ENCODE measurements at places on chromosomes 3 and 15.
A peak's percentile ranks its signal among the peaks of the same experiment; 100 is the strongest.

DNA sequence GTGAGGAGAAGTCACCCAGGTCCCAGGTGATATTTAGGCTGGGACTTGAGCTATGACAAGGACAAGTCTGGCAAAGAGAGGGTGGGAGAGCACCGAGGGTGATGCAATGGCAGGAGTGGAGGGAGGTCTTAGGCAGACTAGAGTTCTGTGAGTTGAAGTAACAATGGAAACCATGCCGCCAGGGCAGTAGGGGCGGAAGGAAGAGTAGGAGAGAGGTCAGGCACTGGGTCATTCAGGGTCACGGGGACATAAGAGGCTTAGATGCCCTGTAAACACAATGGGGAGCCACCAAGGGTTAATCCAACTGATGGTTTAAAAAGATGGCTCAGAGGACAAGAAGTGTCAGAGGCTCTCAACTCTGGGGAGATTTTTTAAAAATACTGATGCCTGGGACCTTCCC is 199.7 kb upstream of the LRTM1 start:
- DNase-seq = no peak

- DNase-seq = no peak
These were observed 245.3 kb downstream of the PDZRN3 start for GRCh38 chr3:73379465-73379864.

GRCh38 chr3:194197981-194198695 is 62.2 kb downstream of the HES1 start:
- DNase-seq = peak; percentile 18

DNA sequence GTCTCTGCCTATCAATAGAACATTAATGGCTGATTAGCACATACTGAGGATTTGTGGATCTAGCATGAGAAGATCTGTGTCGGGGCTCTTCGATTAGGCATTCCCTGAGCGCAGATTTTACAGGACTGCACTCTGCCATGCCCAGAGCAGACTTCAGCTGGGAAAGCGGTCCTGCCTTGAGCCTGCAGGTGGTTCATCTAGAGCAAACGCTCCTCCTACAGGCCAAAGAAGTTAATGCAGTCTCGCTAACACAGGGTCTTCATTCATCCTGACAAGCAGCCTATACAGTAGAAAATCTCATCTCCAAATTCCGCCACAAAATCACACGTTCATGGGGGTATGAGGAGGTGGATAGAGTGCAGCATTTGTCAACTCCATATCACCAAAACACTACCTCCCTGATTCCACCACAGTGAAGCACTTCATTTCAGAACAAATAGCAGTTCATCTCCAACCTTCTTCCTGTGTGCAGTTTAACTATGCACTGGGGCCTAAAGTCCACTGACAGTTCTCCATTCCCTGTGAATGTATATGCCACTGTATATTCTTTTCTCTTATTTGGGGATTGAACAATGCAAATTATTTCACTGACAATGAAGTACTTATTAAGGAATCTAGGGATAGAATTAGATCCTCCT is 405.8 kb downstream of the IGSF11 start:
- peak; percentile 89 for DNase-seq

DNA sequence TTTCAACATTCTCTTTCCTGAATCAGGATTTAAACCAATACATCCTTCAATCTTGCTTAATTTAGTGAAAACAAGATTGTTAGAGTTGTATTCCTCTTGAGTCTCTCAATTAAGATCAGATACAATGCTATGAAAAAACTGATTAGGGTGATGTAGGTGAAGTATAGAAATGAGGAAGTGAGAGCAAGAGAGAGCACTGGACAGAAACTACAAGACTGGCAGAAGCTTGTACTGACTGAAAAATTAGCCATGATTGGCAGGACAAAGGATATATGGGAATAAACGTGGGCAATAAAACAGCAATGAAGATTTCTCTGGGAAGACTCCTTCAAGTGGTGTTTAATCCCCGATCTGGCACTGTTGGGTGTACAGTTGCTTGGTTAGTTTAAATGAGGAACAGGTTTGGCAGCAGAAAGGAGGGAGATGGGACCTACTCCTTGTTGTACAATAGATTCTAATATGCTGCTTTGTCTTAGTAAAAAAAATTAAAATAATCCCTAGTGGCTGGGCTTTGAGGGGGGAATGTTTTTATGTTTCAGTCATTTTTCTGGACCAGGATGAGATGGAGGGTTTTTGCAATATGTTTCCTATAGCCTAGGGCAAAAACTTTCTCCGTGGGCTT is 252.7 kb downstream of the SLC9A9 start:
- DNase-seq = no peak

DNA sequence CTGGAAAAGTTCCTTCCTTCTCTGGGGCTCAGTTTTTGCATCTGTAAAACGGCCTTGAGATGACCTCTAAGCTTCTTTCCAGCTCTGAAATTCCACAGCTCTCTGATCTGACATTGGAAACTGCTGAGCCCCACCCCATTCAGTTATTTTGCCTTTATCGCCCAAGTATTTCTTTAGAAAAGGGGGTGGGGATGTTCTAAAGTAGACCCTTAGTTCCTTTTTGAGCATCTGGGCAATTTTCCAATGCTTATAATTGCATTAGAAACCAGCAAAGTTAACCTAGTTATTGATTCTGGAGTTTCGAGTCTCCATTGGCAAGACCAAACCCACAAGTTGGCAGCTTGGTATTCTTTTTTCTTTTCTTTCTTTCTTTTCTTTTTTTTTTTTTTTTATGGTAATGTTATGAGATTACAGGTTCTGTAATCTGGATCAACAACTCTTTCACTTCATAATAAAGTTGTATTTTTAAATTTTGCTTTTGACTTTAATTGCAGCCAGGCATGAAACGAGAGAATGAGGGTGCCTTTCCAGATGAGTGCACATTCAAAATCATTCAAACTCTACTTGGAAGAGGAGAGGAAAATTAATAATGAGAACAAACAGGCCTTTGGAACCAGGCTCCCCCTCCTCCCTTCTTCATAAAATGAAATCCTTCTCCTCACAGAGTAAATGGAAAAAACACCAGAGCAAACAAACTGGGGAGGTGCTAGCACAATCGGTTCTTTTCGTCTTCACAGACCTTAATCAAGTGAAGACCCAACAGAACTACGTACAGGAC is 76.8 kb upstream of the LRIG1 start:
- DNase-seq = peak; percentile 39
